ENCODE measurements at places on chromosomes 13 and 19.

GRCh38 chr19:1668486-1669270 is 16.3 kb upstream of the TCF3 start:
- no peak for DNase-seq

DNA sequence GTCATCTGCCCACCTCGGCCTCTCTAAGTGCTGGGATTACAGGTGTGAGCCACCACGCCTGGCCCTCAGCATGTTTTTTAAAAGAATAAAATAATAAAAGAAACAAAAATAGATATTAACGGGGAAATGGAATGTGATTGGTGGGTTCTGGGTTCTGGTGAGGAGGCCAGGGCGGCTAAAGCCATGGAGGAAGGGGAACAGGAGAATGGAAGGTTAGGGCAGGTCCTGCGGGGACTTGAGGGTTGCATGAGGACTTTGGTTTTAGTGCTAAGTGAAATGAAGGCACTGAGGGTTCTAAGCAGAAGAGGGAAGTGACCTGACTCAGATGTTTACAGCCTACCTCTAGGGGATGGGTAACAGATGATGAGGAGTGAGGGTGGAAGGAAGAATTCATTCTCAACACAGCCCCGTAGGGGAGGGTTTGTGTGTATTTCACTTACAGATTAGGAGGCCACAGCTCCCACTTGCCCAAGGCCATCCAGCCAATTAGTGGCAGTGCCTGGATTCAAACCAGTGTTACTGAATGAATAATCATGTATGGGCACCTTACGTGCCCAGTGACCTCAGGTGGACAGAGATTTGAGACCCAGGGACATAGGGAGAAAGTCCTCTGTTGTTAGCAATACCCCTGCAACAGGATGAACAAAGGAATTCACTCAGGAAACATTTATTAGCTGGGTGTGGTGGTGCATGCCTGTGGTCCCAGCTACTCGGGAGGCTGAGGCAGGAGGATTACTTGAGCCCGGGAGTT is 6.7 kb upstream of the MRPL4 start:
- DNase-seq: no peak

GRCh38 chr13:110706570-110707372 is 855 bp upstream of the CARS2 start:
- no peak for DNase-seq

- DNase-seq: no peak
These were observed 52.3 kb upstream of the PARP4 start for GRCh38 chr13:24564881-24565280.

DNA sequence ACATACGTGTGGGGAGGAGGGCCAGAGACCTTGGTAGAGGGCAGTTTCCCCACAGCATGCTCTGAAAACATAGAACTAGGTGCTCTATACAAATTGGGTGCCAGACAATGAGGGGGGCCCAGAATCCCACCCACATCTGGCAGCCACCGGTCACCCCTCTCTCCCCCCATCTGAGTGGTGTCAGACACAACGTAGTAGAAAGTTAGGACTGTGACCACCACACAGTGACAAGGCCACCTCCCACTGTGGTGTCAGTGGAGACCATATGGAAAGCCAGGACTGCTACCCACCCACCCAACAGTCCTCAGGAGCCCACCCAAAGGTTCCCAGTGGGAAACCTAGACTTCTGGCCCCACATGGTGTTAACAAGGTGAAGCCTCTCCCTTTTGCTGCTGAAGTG is 2.1 kb upstream of the ATP4B start:
- DNase-seq: no peak

- no peak for DNase-seq
These were observed 64.5 kb downstream of the CEBPG start for GRCh38 chr19:33437821-33438671.

- no peak for DNase-seq
These were observed 17.1 kb downstream of the CHERP start for GRCh38 chr19:16524991-16525734.

DNA sequence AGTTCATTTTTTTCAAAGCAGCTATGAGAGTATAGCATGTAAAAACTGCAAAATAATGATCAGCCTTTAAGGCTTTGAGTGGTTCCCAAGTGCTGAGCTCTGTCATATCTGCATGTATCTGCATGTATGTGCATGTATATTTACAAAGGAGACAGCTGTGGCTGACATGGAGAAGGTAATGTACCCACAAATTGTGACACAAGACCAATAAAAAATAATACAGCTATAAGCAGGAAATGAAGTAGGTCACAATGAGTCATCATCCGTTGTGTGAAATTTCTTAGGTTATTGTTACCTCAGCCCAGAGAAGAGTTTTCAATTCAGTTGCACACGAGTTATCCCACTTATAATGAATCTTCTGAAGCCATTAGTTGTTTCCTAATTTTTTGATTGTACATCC is 60.9 kb upstream of the MED4 start:
- peak; percentile 79 for DNase-seq

- peak; percentile 0 for DNase-seq
These were observed 2139.9 kb downstream of the PCDH9 start for GRCh38 chr13:65090186-65090585.

DNA sequence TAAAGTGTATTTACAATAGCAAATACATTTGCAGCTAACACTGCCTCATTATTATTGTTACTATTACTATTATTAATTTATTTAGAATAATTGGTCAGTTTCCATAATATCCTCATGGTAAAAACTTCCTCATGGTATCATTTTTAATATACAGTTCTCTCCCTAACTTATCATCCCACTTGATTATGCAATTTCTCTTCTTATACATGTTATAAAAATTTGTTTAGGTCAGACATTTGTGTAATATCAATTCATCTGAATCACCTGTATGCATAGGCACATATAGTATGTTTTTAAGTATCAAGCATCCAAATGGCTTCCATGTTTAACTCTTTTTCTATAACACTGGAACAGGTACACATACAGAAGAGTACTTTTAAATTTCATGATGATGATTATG is 210.8 kb upstream of the STARD13 start:
- no peak for DNase-seq
